ENCODE measurements at places on chromosomes 13 and 19.

- peak; percentile 45 for DNase-seq
These were observed 5.4 kb upstream of the CBY2 start for GRCh38 chr13:45696610-45697226.

DNA sequence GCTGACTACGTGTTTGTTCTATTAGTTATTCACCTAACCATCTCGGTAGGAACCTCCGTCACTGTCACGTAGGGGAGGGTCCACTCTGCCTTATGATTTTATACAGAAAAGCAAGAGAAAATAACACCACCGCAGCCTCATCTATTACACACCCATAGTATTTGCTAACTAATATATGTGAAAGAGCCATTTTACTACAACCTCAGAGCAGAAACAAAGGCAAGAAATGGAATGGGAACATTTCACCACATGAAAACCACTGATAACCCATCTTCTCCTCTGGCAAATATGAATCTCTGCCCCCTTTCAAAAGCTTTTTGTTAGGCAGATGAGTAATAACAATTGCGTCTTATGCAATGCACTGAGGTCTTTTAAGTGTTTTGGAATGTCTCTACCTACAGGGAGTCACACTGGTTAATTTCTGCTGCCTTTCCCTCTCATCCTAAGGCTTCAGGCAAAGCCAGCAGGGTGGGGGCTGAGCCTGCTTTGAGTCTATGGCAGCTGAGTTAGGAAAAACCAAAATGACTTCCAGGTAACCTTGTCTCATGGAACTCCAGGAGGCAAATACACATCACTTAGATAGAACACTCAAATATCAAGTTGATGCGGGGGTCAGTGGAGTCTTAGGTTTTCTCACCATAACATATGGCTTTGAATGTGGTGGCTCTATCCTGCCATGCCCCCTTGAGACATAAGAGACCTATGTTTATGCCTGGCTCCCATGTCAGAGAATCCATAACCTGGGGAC is 15.0 kb downstream of the TSHZ3 start:
- peak; percentile 89 for DNase-seq

GRCh38 chr13:60745343-60745742 is 348.3 kb downstream of the TDRD3 start:
- DNase-seq = no peak

- DNase-seq = no peak
These were observed 346.6 kb downstream of the TSHZ3 start for GRCh38 chr19:31002518-31003244.

DNA sequence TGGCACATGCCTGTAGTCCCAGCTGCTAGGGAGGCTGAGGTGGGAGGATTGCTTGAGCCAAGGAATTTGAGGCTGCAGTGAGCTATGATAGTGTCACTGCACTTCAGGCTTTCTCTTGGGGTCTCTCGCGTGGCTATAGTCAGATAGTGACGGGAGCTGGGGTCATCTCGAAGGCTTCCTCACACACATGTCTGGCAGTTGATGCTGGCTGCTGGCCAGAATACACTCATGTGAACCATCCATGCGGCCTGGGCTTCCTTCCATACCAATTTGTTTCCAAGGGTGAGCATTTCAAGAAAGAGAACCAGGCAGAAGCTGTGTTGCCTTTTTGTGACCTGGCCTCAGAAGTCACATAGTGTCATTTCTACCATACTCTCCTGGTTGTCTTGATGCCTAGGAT is 26.4 kb downstream of the LEUTX start:
- DNase-seq = no peak

DNA sequence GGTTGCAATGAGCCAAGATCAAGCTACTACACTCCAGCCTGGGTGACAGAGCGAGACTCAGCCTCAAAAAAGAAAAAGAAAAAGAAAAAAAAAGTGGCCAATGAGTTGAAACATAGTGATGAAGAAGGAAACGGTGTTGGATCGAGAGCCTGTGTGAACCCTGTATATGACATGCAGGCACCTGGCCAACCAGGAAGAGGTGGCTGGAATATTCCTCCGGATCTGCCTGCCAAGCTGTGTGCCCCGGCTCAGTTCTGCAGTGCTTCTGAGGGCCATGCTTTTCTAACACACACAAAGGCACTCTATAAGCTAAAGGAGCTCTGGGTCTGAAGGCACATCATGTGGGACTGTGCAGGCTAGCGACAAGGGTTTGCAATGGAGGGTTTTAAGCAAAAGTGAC is 3.7 kb upstream of the ZNF444 start:
- DNase-seq = no peak

DNA sequence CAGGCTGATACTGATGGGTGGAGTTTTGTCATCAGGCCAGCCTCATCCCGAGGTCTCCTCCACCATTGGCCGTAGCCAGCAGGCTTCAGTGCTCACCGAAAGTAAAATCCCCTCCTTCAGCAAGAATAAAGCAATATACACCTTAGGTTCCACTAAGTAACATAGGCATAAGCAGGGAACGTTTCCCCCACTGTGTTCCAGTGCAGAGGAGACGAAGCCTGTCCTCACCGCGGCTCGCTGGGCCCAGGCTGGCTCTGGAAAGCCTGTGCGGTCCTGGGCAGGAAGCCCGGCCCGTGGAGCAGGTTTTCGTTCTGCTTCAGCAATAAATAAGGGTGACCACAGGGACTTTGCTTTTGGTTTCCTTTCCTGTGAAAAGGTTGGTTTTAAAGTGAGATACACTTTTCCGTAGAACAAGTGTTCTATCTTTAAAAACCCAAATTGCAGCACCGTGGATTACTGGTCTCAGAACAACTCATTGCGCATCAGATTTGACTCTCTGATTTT is 16.3 kb upstream of the TEX29 start:
- DNase-seq = no peak

DNA sequence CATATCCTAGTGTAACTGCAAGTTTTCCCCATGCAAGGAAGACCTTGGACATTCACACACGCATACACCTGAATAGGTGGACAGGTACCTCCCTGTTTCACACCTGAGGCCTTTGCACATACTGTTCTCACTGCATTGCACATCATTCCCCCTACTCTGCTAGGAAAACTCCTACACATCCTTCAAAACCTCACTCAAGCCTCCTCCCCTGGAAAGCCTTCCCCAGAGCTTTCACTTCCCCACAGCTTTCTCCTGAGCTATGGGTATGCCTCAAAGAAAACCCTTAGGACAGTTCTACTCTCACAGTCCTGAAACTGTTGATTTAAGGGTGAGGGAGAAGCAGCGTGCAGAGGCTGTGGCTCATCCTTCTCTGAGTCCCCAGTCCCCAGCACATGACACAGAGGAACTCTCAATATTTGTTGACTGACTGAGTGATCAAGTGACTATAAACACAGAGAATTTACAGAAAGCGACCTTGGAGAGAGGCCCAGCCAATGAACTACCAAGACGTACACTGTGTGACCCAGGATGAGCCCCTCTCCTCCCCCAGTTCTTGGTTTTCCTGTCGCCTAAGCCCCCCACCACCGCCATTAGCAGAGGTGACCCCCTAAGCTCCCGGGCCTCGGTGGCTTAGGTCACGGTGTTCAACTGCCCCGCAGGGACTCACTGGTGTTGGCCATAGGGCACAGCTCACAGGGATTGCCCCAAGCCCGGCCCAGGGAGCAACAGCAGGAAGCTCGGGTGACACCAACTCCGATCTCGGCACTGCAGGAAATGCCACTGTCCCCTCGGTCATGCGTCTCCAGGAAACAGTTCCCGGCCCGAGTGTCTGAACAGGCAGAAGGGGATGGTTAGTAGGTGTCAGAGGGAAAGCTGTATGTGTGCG is 40.6 kb downstream of the FBN3 start:
- no peak for DNase-seq

DNA sequence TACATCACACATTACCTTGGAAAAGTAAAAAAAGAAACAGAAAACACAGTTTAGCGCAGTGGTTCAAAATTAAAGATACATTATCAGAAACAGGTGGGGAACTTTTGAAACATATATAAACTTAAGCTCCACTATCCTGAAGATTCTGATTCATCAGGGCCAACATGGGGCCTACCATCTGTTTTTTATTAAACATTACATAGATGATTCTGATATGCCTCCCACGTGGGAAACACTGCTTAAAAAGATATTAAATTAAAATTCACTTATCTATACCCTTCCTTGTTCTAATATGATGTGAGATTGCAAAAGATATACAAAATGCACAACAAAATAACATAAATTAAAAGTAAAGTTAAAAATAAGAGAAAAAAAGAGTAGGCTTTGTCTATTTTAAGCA is 125.0 kb downstream of the VWA8 start:
- DNase-seq = no peak

DNA sequence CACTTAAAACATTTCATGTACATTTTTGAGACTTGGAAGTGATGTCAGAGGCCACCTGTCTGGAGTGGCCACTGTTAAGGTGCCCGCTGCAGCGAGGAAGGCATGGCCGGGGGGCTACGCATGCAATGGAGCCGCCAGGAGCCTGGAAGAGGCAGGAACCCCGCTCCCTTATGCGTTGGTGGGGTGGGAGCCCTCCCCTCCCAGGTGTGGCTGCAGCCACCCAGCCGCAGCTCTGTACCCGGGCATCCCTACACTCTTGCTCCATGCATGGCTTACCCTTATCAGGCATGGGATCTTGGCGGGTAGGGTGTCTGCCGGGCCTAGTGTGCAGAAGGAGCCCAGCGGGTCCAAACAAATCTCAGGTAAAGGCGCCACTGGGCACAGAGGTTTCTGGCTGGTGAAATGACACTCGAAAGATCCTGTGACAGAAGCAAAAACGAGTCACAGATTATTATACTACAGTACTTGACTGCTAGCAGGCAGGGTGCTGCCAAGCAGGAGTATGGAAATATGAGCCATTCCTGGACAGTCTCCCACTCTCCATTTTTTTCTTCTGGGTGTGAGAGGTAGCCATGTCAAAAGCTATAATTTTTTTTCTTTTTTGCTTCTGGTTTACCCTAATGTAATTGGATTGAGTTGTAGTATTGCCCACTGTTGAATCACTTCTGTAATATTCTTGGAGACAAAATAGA is 1606.3 kb upstream of the MIR17HG start:
- DNase-seq = no peak

- DNase-seq = no peak
These were observed 43.4 kb upstream of the N4BP2L1 start for GRCh38 chr13:32471187-32471922.

DNA sequence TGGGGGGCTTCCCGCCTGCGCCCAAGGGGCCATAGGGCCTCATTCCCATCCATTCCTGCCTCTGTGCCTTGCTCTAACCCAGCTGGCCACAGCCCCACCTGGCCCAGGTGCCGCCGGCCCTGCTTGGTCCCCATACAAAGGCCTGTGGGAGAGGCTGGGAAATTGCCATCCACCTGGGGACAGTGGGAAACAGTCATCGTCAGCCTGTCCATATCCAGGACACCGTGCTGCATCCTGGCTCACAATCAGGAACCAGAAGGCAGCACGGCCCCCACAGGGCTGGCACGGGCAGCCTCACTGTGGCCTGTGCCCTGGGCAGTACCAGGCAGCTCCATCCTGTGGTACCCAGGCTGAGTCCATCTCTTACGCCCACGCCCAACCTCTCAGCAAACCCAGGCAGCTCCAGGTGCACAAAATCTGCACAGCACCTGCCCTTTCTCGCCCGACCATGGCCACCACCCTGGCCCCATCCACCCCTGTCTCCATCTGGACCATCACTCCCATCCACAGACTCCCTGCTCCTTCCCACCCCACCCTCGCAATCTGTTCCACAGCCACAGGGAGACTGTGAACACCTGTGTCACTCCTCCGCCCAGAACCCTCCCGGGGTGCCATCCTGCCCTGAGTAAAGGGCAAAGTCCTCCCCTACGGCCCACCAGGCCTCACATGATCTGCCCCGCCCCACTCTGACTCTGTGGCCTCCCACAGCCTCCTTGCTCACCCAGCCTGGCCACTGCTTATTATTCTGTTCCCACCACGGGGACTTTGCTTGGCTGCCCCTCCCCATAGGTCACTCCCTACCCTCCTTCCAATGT is 21.1 kb upstream of the FBXO27 start:
- DNase-seq = no peak

- no peak for DNase-seq
These were observed 11.8 kb downstream of the PEPD start for GRCh38 chr19:33509774-33510173.

GRCh38 chr13:48976576-48977285 is 1.0 kb downstream of the FNDC3A start:
- peak; percentile 55 for DNase-seq

- DNase-seq = no peak
These were observed 12.1 kb downstream of the C19orf12 start for GRCh38 chr19:29702963-29703320.

DNA sequence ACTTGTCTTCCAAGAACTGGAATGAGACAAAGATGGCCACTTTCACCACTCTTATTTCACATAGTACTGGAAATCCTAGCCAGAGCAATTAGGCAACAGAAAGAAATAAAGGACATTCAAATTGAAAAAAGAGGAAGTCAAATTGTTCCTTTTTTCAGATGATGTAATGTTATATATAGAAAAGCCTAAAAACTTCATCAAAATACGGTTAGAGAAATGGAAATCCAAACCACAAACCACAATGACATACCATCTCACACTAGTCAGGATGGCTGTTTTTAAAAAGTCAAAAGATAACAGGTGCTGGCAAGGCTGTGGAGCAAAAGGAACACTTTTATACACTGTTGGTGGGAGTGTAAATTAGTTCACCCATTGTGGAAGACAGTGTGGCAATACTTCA is 113.3 kb upstream of the SPRY2 start:
- DNase-seq = peak; percentile 29

- DNase-seq = no peak
These were observed 1.1 kb downstream of the PPP6R1 start for GRCh38 chr19:55257461-55258420.

DNA sequence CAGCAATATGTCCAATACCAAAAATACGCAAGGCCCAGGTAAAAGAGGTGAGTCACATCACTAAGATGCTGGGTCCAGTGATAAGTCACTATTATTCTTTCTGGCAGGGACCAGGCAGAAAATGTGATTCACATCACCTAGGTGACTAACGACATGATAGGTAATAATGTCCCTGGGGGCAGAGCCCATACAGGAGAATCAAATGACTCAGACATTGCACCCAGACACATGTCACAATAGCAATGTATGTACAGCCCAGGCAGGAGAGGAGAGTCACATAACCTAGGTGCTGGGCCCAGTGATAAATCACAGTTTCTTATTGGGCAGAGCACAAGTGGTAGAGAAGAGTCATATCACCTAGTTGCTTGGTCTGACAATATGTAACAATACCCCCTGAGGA is 28.9 kb upstream of the ZNF729 start:
- DNase-seq = peak; percentile 6

DNA sequence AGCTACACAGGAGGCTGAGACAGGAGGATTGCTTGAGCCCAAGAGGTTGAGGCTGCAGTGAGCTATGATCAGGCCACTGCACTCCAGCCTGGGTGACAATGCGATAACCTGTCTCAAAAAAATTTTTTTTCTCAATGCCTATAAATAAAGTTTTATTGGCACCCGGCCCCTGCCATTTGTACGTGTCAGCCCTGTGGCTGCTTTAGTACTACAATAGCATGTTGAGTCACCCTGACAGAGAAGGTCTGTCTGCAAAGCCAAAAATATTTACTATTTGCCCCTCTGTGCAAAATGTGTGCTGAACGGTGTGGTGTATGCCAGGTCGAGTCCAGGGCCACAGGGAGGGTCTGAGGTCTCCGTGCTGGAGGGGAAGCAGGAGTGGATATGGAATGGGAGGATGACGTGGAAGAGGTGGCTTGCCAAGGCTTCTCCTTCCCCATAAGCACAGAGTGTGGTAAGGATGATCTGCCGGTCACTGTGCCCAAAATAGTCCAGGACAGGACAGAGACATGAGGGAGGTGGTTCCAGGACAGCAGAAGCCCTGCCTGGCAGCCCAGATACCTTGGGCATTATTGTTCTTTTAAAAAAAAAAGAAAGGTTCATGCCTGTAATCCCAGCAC is 10.0 kb downstream of the NMRK2 start:
- no peak for DNase-seq
